T-helper 2 cell (primary cell): ENCODE measurements at places on chromosomes 2 and 18.
A peak's percentile ranks its signal among the peaks of the same experiment; 100 is the strongest.

GRCh38 chr2:74525717-74526648, at the start of gene DQX1:
Gene DQX1 (minus strand): TSS chr2:74526231. CDS start chr2:74525729, 502 bp downstream.
- DNase-seq, result no peak

GRCh38 chr2:192500550-192501200, 305.9 kb upstream of the TMEFF2 start:
- DNase-seq, result no peak

- DNase-seq, result no peak
Measured at GRCh38 chr2:144376926-144377325, 143.0 kb downstream of the ZEB2 start.

DNA sequence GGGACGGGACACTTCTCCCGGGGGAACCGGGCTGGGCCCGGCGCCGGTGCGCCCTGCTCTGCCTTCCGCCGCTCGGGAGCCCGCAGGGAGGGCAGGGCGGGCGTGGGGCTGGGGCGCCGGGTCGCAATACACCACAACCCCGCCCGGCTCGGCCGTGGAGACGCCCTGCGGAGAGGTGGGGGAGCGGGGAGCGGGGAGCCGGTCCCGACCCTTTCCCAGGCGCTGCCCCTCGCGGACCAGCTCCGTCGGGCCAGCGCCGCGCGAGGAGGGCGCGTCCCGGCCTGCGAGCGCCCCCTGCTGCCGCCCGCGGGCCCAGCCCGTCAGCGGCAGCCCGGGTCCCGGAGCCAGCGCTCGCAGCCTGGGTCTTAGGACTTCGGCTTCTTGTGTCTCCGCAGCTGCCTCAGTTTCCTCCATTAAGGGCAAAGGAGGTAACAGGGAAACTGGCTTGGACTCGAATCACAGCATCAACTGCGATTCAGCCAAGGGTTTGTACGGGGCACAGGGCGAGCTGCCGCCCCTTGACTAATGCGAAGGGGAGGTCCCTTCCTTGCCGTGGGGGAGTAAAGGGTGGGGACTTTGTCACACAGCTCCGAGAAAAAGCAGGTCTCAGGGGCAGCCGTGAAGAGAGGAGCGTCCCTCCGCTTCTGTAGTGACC, 635 bp upstream of the ADRA2B start:
- DNase-seq, result peak; percentile 51

DNA sequence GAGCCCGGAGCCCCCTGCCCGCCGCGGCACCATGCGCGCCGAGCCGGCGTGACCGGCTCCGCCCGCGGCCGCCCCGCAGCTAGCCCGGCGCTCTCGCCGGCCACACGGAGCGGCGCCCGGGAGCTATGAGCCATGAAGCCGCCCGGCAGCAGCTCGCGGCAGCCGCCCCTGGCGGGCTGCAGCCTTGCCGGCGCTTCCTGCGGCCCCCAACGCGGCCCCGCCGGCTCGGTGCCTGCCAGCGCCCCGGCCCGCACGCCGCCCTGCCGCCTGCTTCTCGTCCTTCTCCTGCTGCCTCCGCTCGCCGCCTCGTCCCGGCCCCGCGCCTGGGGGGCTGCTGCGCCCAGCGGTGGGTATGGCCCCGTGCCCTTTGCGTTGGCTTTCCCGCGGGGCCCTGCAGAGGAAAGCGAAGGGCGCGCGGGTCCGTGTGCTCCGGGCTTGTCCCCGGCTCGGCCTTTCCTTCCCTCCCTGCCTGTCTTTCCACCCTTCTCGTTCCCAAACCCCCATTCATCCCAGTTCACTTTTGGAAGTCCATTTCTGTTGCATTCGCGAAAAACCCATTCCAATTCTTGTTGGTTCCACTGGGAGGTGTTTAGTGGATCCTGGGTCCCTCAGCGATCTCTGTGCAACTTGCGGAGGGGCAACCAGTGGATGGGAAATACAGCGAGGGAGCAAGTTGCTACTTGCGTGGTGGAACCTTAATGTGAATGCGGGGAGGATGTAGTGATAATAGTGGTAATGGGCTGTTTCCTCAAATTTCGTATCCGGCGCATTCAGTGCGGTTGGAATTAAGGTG, 599 bp downstream of the ADAM23 start:
- no peak for DNase-seq

GRCh38 chr2:24632172-24632571, 141.1 kb downstream of the NCOA1 start:
- DNase-seq, result no peak

- DNase-seq, result no peak
Measured at GRCh38 chr2:120613742-120614571, 121.7 kb upstream of the GLI2 start.

DNA sequence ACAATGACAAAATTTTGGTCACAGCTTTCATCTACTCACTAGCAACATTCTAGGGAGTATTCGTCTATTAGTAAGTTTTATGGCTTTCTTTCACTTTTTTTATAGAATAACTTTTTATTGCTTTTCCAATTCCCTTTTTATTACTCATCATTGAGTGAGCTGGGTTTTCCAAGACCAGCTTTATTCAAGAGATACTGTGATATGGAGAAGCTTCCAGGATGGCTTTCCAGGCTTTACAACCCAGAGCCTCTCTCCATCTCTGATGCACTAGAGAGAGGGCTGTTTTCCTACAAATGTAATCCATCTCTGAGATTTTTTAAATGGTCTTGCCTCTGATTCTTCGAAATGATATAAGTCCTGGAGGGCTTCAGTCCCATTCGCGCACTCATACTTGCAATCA, 118.3 kb downstream of the LDLRAD4 start:
- no peak for DNase-seq

GRCh38 chr2:200649724-200650123, 63.9 kb downstream of the AOX1 start:
- no peak for DNase-seq

GRCh38 chr2:40559175-40559574, 107.3 kb upstream of the SLC8A1 start:
- DNase-seq, result no peak

GRCh38 chr2:174796319-174796771, 32.1 kb upstream of the CHRNA1 start:
- DNase-seq, result no peak

DNA sequence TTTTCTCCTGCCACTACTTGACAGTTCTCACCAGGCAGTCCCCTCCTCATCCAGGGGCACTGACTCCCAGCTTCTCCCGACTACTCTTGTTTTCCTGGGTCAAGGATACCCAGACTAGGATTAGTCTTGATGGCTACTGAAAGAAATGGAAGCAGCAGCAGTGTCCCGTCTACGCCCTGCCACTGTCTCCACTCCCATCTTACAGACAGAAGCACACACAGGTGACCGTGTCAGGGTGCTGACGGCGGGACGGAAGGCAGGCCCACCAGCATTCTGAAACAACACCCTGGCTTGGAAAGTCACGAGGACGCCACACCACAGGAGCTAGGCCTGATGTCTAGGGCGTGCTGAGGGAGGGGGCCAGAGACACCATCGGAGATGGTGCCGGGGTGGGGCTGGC, 82.9 kb downstream of the KCTD1 start:
- DNase-seq, result no peak

GRCh38 chr2:212064318-212064717, 474.3 kb downstream of the ERBB4 start:
- no peak for DNase-seq

- DNase-seq, result no peak
Measured at GRCh38 chr18:10070561-10071000, 156.8 kb downstream of the VAPA start.
